ENCODE measurements at places on chromosomes 6 and 20.

DNA sequence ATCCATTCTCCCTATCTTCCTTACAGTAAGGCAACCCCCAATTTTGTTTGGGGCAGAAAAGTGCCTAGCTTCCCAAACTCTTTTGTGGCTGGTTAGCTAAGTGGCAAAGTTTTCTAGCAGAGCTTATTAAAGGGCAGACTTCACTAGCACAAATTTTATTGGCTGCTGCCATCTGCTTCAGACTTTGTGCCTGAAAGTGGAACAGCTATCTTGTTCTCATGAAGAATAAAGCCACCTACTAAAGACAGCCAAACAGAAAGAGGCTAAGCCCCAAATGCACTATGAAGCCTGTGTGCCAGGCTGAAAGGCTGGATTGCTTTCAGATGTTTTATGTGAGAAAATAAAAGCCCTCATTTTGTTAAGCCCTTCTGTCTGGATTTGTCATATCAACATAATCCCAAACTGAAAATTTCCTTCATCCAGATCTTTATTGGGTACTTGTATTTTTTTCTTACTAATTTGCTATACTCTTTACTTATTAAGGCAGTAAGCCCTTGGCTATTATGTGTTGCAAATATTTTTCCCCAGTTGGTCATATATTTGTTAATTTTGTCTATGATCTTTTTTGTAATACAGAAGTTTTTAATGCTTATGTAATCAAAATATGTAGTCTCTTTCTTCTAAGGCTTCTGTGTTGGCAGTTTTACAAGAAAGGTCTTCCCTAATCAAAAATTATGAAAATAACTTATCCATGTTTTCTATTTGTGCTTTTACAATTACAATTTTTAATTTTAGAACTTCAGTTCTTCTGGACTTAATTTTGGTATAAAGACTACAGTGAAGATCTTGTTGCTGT, 191.1 kb downstream of the TASP1 start:
- DNase-seq: no peak

DNA sequence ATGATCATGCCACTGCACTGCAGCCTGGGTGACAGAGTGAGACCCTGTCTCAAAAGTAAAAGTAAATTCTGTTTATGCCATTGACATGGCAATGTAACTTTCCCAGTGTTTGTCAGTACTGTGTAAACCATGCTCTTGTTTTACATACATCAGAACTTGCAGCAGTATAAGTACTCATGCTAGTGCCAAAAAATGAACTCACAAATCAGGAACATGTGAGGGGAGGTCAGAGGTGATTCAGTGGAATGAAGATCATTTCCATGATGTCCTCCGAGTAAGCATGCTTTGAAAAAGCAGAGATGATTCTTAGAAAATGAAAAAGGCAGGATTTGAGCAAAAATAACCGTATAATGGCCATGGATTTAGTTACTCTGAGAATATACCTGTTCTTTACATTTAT, 81.9 kb downstream of the ANKS1A start:
- DNase-seq: no peak

- DNase-seq: no peak
Measured at GRCh38 chr6:75824160-75824559, 75.1 kb downstream of the MYO6 start.

- DNase-seq: no peak
Measured at GRCh38 chr6:157322792-157323254, 496 bp downstream of the TMEM242 start.

Measured in anterior cingulate cortex (tissue), 58 donors.